ENCODE measurements at places on chromosomes 6 and 20.
A peak's percentile ranks its signal among the peaks of the same experiment; 100 is the strongest.

- no peak for DNase-seq
Measured at GRCh38 chr6:32483968-32484613, 44.4 kb downstream of the HLA-DRA start.

DNA sequence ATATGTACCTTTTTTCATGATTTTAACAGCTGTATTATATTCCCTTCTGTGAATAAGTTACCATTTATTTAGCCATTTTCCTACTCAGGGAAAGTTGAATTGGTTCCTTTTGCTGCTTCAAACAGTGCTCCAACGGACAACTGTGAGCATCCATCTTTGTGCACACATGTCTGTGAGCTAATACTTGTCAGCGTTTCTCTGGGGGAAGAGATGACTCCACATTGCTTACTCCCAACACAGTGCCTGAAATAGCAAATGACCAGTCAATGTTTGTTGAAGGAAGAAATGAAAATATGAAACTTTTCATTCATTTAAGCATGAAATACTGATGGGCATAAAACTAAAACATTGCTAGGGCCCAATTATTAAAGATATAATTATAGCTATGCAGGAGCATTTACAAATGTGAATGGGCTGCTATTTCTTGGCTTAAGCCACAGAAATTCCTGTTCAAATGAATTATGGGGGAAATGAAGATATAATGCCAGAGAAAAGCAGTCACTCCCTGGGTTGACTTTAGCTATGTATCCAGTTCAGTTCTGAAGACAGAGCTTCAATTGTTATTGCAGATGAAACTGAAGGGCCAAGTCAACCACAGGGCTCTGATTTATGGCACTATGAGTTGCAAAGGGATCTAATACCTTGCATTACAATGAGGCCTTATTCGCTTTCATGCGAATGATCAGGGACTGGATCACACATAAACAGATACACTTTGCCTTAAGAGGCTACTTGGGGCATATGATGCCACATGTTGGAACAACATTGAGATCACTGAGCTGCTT is 47.4 kb upstream of the FOXC1 start:
- DNase-seq = no peak

DNA sequence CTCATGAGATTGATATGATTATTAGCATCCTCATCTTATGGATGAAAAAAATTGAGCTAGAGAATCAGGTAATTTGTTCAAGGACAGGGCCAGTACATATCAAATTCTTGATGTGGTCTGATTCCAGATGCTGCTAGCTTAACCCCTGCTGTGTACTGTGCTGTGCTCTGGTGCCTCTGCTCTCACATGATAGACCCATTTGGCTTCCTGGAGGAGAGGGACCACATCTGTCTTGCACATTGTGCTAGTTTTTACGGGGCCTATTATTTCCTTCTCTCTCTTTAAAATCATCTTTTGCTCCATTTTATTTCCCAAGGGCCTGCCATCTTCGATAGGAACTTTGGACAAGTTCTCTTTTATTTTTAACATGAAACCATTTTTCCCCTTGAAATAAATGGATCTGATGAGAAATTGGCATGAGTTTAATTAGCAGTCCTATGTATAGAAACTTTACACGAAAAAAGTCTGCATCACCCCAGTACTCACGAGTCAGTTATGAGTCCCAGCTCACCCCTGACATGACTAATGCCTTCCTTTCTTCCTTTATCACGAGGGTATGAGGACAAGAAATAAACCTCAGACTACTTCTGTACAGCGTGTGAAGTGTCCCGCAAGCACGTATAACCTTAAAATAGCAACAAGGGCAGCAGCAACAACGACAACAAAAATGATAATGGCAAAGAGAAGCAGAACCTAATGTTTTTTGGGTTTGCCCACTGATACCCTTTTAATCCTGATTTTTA is 26.5 kb downstream of the CD109 start:
- peak; percentile 15 for DNase-seq

- no peak for DNase-seq
Measured at GRCh38 chr6:24313251-24314141, 44.4 kb downstream of the DCDC2 start.

DNA sequence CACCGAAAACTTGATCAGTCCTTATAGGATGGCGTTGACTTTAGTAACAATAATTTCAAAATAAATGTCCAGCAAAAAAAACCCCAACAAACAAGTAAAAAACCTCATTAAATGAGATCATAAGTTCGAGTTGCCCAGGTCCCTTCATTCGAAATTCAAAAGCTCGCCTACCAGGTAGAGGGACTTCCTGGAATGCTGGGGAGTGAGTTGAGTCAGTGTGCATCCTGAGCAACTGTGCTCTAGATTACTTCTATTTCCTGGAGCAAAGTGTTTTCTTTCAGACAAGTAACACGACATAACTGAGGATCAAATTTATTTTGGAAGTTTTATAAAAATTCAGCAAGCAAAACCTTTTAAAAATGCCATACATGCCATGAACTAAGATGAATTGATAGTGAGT is 511.9 kb upstream of the CITED2 start:
- no peak for DNase-seq

GRCh38 chr6:54264581-54265272 is 43.5 kb upstream of the TINAG start:
- DNase-seq = no peak

DNA sequence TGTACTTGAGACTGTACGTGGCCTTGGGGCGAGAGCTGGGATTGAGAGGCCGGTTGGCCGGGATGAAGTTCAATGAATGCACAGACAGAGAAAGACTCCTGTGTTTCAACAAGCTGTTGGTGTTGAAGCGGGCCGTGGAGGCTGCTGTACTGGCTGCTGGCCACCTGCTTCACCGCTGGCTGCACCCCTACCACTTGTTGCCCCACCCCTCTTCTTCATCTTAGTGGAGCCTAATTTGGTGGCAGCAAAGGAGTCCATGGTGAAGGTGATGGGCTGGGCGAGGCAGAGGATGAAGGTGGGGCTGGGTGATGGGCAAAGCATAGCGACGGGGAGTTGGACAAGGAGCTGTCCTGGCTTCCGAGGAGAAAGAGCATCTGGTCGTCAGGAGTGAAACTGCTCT is 7.2 kb upstream of the ZSCAN9 start:
- no peak for DNase-seq

- peak; percentile 12 for DNase-seq
Measured at GRCh38 chr6:154277629-154278017, 79.0 kb downstream of the IPCEF1 start.

GRCh38 chr6:137861550-137862337 is 5.3 kb upstream of the TNFAIP3 start:
- DNase-seq = no peak

GRCh38 chr20:62874964-62875344 is 13.3 kb upstream of the TCFL5 start:
- no peak for DNase-seq

GRCh38 chr6:149246691-149247384 is 70.7 kb upstream of the TAB2 start:
- no peak for DNase-seq

DNA sequence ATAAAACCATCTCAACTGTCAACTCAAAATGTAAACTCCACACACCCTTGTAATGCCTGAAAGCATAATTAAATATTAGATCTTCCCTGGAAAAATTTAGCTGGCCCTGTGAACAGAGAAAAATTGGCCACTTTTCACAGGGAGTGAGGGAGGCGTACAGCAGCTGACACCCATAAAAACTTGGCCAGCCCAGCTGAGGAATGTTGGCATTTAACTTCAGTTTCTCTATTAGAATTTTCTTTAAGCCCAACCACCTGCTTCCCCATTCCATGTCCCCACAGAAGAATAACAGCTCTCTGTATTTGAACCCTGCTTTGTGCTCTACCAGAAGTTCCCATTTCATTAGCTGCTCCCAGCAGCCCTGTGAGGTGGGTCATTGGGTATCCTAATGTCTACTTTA is 41.0 kb downstream of the PKHD1 start:
- peak; percentile 79 for DNase-seq

GRCh38 chr6:217048-217659 is 75.1 kb upstream of the DUSP22 start:
- no peak for DNase-seq

DNA sequence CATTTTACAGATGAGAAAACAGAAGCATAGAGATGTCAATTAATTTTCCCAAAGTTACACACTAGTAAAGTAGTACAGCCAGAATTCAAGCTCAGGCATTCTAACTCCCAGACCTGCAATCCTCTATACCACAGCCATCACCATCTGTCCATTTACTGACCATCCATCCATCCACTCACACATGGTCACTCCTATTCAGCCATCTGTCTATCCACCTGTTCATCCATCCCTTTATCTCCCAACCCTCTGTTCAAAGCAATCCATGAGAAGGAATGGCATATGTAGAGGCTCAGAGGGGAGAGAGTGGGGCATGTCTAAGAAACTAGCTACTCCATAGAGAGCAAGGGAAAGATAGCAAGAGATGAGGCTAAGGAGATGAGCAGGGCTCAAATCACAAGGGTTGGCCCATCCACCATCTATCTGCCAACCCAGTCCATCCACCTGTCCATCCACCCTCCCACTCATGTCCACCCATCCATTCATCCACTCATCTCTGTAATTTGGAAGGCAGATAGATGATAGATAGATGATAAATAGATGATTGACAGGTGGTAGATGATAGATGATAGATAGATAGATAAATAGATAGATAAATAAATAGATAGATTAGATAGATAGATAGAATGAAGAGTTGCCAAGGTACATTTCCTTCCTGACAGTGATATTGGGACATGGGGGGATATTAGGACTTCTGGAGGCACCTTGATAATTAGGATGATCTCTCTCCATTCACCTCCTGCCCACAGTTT is 12.2 kb upstream of the C6orf132 start:
- no peak for DNase-seq
